ENCODE measurements at places on chromosomes 5 and 9.

GRCh38 chr9:85067792-85068191 is 398.3 kb downstream of the NTRK2 start:
- no peak for DNase-seq

- no peak for DNase-seq
Observed at GRCh38 chr9:114500697-114501292, 4.5 kb downstream of the WHRN start.

- no peak for DNase-seq
Observed at GRCh38 chr5:169347786-169348185, 46.8 kb upstream of the SLIT3 start.

DNA sequence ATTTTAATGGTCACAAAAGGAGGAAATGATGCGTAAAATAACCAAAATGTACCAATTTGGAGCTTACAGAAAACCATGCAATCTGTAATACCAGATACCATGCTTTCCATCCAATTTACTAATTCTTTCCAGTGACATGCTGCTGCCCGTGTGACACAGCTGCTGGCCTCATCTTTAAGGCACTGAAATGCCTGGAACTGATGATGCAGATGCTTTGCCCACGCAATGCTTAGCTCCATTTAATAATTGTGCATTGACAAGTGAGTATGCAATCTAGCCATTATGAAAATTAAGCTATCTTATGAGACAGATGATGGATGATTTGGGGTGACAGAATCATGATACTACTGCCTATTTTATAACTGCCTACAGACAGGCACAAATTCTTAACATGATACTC is 169.2 kb upstream of the CTNND2 start:
- DNase-seq, result no peak

- no peak for DNase-seq
Observed at GRCh38 chr9:128114326-128115186, 13.0 kb downstream of the PTGES2 start.

GRCh38 chr5:32496104-32496503 is 51.6 kb upstream of the ZFR start:
- DNase-seq, result no peak

DNA sequence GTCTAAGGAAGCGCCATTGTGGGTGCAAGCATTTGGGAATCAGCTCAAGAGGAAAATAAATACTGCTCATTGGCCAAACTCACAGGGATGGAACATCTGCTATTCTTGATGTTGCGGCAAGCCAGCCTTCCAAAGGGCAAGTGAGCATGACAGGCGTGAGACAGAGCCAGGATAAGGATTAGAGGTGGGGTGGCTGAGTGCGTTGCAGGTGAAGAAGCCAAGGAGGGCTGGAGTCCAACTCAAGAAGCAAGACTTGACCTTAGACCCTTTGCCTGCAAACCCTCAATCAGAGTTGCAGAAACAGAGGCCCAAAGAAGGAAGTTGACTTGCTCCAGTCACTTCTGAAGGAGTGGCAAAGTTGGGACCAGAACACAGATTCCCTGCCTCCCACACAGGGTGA is 79.4 kb downstream of the WWC1 start:
- no peak for DNase-seq
